NCI-H187 treated with DMSO at 0.1 percent for 48 hours (cell line): ENCODE measurements at places on chromosomes 12 and 14.

DNA sequence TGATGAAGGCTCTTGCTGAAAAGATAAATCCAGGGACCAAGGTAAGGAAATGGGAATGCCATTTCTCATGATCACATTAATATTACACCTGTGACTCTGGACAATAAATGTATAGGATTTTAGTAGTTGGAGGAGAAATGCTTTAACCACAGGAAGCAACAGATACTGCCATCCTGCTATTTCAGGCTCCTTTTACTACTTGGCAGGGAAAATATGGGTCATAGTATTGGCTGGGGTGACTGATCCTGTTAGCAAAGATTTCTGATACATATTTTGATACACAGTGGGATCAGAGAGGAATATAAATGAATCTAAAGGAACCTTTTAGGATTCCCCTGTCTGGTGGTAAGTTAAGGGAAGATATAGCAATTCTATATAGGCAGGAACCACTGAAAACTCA, 115.0 kb downstream of the IGF1 start:
- no peak for DNase-seq

- no peak for DNase-seq
These were observed 199.6 kb upstream of the TMEM260 start for GRCh38 chr14:56379956-56380355.

GRCh38 chr12:22684140-22685118, 59.5 kb downstream of the ETNK1 start:
- DNase-seq: no peak

GRCh38 chr12:13103391-13104033, at the start of gene GSG1:
Gene GSG1, minus strand, starts transcription at chr12:13103667. Its CDS starts 155 bp downstream, at chr12:13103512.
- no peak for DNase-seq

DNA sequence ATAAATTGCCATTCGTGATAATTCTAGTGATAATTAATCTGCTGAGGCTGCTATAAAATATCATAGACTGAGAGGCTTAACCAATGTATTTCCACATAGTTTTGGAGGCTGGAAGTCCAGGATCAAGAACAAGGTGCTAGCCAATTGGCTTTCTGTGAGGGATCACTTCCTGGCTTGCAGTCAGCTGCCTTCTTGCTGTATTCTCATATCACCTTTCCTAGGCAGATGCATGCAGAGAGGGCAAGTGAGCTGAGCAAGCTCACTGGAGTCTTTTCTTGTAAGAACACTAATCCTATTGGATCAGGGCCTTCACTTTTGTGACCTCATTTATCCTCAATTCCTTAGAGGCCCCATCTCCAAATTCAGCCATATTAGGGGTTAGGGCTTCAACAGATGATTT, 640.7 kb downstream of the DIO2 start:
- DNase-seq: no peak

DNA sequence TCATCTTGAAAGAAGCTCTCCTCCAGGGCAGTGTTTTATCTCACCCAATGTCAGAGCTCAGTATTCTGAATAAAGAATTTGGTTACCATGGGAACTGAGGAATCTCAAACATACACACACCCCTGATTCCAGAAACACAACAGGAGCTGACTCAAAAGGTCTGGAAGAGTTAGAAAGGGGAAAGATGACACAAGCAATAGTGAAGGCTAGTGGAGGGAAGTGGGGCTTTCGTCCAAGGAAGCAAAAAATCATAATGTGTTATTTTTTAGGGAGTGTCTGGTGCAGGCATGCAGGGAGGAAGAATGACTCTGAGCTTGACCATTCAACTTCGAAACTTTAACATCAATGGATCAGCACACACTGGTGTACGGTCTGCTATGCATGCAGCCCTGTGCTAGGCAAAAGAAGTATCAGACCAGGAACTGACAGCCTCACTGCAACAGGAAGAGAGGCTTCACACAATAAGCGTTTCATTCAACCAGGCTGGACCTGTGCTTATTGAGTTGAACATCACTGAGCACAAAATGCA, 20.3 kb downstream of the HEBP1 start:
- DNase-seq: no peak

DNA sequence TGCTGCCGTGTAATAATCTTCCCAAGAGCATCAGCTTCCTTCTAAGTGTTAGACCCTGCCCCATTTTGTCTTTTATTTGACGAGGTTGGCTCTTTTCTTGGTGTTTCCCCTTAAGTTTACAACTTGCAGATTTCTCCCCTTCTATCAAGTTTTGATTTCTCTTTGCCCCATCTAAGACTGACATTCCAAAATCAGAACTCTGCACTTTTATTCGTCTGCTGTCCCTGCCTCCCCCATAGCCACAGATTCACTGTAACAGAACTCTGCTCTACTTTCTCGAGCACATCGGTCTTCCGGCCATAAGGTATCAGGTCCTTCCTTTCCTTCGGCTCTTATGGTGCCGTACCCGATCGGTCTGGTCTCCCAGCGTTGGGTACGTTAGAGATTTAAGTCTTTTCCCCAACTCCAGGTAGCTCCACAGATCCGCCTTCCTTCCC, 563 bp downstream of the DCP1B start:
- no peak for DNase-seq
